ENCODE measurements at places on chromosomes 5 and 9.

DNA sequence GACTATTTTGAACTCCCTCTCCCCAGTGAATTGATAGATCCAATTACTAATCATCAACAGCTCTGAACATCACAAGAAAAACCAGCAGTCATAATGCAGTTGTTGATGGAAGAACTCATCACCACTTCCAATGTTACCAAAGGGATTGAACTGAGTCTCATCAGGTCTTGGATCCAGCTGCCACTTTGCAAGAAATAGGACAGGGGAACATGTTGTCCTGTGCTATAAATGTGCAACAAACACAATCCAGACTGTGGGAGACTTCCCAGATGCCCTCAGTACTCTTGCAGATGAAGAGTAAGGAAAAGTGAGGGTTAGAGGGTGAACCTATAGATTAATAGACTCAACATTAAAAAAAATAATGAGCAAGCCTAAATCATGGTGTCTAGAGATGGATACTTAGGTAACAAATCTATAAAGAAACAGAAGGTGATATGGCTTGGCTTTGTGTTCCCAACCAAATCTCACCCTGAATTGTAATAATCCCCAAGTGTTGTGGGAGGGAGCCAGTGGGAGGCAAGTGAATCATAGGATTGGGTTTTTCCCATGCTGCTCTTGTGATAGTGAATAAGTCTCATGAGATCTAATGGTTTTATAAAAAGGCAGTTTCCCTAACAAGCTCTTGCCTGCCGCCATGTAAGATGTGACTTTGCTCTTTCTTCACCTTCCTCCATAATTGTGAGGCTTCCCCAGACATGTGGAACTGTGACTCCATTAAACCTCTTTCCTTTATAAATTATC, 63.4 kb upstream of the PAPPA start:
- DNase-seq = no peak

- DNase-seq = no peak
Observed at GRCh38 chr9:83231039-83231438, 168.1 kb upstream of the RASEF start.

DNA sequence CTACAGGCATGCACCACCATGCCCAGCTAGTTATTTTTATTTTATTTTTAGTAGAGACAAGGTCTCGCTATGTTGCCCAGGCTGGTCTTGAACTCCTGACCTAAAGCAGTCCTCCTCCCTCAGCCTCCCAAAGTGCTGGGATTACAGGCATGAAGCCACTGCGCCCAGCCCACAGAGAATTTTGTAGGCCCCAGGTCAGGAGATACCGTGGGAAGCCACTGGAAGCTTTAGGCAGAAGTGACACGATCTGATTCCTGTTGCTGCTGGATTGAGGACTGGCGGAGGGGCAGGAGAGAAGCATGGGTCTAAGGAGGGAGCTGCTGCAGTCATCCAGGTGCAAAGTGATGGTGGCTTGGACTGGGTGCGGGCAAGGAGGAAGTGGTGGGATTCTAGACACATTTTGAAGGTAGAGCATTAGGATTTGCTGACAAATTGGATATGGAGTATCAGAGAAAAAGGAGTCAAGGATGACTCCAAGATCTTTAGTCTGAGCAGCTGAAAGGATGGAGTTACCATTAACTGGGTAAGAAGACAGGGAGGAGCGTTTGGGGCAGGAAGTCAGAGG, 20.7 kb downstream of the TCF7 start:
- no peak for DNase-seq

GRCh38 chr9:20749496-20750198, 65.6 kb downstream of the FOCAD start:
- no peak for DNase-seq

DNA sequence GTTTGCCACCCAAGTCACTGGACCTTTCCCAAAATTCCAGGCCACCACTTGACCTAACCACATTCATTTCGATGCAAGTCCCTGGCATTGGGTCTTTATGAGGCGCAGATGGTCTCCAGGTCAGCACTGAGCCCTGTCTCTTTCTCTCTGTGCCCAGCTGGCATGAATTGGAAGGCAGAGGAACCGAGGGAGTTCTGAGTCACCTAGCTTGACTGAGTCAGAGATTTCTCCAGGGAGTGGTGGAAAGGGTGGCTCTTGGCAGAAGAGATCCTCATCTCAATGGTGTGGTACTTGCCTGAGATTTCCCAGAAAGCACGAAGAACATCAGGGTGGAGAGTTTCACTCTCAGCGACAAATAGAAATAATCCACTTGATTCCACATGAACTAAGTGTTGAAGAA, 43.8 kb downstream of the WDR36 start:
- DNase-seq = no peak

DNA sequence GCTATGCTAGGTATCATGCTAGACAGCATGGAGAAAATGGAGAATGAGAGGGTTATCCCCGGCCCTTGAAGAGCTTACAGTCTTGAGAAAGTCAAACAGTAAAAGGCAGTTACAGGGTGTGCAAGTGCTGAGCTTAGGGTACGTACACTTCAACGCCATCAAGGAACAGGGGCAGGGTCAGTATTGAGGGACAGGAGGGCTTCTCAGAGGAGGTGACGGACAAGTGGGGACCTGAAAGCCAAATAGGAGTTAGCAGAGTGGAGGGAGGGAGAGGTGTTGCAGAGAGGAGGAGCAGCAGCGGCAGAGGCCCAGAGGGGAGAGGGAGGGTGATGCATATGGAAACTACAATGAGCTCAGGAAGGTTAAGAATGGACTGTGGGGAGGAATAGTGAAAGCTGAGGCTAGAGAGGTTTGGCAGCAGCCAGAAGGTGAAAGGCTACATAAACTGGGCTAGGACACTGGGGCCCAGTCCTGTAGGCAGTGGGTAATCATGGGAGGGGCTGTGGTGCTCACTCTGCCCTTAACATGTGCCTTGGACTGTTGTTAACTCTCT, 88.0 kb downstream of the NRG2 start:
- DNase-seq = no peak

- no peak for DNase-seq
Observed at GRCh38 chr5:172085738-172086137, 79.3 kb upstream of the FBXW11 start.

GRCh38 chr9:3457175-3457574, 68.6 kb downstream of the RFX3 start:
- DNase-seq = no peak

GRCh38 chr5:100854591-100854990, 48.5 kb downstream of the ST8SIA4 start:
- no peak for DNase-seq

DNA sequence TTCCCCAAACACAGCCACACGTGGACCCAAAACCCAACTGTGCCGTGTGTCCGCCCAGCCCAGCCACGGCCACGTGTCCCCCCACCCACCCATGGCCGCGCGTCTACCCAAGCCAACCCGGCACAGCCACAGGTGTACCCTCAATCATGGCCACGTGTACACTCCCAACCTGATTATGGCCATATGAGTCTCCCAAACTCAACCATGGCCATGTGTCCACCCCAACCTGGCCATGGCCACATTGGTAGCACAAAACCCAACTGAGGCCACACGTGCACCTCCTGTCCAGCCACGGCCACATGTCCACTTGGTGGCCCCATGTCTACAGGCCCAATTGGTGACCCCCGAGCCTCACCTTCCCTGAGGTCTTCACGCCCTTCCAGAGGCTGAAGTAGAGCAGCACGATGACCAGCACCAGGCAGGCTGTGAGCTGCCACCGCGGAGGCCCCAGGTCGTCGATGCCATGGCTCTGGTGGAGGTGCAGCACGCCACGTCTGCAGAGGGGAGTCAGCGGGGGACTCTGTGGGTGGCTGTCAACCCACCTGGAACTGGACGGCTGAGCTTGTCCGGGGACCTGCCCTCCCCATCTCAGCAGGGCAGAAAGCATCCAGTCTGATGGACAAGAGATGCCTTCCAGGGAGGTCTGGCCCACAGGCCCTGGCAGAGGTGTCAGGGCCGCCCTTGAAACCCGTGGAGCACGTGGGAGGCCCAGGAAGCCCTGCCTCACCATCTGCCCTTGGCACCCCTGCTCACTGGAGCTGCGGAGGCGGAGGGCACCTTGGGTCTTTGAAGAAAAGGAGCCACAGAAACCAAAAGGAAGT, 23.5 kb downstream of the SLC6A3 start:
- DNase-seq = no peak

- no peak for DNase-seq
Observed at GRCh38 chr5:926417-927171, 33.9 kb downstream of the TRIP13 start.

DNA sequence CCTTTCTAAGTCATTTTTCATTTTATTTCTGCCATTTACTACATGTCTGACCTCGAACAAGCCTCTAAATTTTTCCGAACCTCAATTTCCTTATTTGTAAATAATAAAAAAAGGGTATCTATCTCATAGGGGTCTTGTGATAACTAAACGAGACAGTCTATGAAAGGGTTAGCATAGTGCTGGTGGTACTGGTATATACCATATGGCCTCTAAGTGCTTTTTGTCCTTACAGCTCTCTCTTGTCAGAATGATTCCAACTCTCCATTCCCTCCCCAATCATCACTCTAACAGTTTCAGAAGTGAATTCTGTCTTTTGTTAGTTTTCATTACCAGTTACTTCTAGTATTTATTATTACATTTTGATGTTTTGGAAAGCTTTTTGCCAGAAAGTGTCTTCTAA, 85.5 kb upstream of the ACTBL2 start:
- no peak for DNase-seq

GRCh38 chr5:86465052-86465838, 152.5 kb upstream of the COX7C start:
- no peak for DNase-seq

DNA sequence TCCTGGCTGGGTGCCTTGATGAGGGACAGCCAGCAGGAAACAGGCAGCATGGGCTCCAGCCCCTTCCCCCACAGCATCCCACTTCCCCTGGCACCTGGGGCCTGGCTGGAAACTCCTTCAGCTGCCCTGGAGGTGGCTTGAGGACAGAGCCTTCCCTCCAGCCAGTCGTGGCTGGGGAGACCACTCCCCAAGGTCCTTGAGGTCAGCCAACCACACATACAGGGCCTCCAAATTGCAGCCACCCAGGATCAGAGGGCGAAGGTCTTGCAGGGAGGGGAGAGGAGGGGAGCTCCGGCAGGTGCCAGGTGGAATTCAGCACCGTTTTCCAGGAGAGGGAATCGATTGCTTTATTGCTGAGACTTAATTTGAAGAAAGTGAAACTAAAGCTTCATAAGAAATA, 280.4 kb downstream of the PBX3 start:
- DNase-seq = no peak

DNA sequence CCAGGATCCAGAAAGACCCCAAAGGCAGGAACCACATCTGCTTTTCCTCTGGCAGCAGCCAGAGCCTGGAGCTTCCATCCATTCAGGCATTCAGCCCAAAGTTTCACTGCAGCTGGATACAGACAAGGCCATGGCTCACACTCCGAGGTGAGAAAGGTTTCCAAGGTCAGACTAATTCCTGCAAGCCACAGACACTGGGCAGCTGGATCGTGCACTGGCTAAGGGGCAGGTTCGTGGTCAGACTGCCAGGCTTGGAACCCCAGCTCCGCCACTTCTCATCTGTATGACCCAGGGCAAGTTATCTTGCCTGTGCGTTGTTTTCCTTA, 36.9 kb downstream of the SPOCK1 start:
- no peak for DNase-seq

DNA sequence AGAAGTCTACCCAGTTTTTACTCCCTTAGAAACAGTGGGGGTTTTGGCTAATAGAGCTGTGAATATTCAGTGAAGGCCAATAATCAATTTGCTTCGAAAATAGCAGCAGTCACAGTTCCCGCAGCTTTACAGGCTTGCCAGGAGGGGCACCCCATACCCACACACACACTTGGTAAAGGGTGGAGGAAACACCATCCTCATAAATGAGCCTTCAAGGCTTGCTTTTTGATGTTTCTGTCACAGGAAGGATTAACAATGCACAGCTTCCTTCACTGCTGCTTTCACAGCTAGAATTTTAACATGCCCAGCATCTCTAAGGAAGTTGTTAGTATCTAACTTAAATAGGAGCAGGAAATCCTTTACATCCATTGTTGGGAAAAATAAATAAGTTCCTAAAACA, 1247.5 kb upstream of the C9orf72 start:
- DNase-seq = no peak

DNA sequence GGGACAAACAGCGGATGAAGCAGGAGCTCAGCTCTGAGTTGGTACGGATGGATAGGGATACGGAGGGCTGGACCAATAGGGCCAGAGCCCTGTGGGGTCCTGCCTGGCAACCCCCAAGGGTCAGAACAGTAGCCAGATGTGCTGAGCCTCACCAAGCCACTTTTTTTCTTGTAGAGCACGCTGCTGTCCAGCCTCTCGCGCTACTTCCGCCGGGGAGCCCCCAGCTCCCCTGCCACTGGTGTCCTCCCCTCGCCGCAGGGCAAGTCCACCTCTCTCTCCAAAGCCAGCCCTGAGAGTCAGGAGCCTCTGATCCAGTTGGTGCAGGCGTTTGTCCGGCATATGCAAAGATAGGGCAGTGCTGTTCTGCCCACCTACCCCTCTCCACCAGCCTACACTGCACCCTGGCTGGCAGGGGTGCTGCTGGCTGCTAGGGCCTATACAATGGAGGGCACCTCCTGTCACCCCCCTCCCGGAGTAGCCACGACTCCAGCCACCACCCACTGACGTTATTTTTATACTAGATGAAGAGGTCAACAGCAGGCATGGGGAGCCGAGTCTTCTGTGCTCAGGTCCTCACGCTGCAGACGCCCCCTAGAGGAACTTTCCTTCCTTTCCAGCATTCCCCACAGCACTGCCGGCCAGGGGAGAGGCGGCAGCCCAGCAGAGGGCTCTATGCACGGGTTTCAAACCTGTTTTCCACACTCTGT, 21.6 kb downstream of the SH3GLB2 start:
- DNase-seq = peak; percentile 56

DNA sequence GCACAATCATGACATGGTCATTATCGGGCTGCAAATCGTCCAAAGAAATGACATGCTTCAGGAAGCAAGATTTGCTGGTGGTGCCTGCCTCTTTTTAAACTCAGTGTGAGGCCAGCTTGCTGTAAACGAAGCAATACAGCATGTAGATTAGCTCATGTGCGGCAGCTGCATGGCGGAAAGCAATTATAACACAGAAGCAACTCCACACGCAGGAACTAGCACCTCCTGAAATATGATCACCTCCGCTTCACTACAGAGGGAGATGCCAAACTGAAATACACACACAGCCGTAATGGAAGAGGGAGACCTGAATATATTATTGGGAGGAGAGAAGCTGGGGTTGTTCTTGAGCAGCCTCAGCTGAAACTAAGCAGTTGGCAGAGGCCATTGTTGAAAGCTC, 312.5 kb downstream of the PSAT1 start:
- no peak for DNase-seq

DNA sequence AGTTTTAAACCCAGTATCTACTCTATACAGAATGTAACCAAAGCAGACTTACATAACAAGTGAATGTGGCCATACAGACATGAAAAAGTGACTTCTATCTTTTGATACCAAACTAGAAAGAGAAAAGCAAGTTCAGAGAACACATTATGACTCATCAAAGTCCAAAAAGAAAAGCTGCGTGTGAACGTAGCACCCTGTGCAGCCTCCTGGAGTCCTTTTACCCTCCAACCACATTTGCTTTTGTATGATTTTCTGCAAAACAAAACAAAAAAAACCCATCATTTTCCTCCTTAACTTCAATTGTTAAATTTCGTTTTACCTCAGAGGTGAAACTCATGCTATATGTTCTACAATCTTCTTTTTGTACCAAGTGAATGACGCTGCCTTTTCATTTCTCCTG, 2.8 kb upstream of the SMARCA2 start:
- no peak for DNase-seq

GRCh38 chr5:154653418-154653763, 101.8 kb upstream of the LARP1 start:
- no peak for DNase-seq
